ENCODE measurements at places on chromosomes 4 and X.

- DNase-seq: no peak
Observed at GRCh38 chrX:56813318-56813837, 84.3 kb downstream of the NBDY start.

GRCh38 chr4:28508636-28509035, 1648.0 kb downstream of the STIM2 start:
- no peak for DNase-seq

DNA sequence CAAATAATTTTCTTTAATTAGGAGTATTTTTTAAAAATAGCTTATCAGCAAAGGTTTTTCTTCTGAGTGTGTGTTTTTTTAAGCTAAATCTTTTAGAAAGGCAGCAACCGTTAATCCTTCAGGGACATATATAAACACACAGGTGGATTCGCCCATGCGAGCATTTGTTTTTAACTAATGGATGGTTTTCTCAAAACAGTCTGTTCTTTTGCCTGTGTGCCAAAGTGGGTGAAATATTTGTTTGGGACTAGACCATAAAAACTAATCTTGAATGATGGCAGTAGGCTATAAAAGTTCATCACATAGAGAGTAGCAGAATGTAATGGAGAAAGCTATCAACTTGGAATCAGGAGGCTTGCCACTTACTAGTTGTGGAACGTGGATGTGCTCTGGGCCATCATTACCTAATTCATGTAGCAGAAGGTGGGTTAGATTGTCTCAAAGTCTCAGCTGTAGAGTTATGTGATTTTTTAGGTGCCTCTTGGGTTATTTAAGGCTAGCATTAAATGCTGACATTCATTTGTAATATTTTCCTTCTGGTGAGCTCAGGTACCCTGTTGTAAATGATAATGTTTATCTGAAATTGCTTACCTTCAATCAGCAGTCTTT, 7.4 kb upstream of the TAPT1 start:
- DNase-seq: no peak

DNA sequence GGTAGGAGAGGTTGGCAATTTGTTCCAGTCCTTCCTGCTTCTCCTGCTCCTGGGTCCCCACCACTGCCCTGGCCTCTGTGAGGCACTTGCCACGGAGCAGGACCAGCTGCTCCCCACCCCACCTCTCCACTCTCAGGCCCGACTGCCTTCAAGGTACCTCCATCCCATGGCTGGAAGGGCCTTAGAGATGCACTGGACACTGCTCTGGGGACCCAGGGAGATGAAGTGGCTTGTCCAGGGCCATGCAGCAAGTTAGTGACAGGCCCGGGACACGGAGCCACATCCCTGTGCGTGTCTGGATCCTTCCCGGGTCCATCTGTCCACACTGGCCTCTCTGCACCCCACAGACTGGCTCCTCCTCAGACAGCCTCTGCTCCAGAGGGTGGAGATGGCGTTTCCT, 105.3 kb downstream of the CPZ start:
- no peak for DNase-seq

DNA sequence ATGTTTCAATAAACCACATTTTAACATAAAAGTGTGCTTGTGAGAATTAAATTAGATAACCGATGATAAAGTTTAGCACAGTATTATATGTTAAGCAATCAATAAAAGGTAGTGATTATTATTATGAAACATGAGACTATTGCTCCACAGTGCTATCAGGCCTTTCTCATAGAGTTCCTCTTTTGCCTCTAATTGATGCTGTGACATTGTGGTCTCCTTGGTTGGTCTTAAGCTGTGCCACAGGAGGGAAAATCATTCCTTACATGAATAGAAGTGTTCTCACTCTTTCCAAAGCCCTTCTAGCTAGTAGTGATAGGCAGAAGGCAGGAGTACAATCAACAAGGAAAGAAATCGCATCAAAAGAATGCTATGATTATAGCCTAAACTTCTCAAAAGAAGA, 9.2 kb upstream of the PDHA2 start:
- DNase-seq: no peak

- DNase-seq: no peak
Observed at GRCh38 chrX:10769696-10770619, 149.6 kb upstream of the MID1 start.

GRCh38 chr4:156378033-156378665, 424.5 kb upstream of the CTSO start:
- no peak for DNase-seq

- DNase-seq: no peak
Observed at GRCh38 chr4:184409911-184410692, 64.2 kb downstream of the IRF2 start.

- no peak for DNase-seq
Observed at GRCh38 chrX:118861338-118861737, 37.7 kb downstream of the ZCCHC12 start.

- DNase-seq: no peak
Observed at GRCh38 chr4:71860643-71861042, 76.8 kb upstream of the GC start.

DNA sequence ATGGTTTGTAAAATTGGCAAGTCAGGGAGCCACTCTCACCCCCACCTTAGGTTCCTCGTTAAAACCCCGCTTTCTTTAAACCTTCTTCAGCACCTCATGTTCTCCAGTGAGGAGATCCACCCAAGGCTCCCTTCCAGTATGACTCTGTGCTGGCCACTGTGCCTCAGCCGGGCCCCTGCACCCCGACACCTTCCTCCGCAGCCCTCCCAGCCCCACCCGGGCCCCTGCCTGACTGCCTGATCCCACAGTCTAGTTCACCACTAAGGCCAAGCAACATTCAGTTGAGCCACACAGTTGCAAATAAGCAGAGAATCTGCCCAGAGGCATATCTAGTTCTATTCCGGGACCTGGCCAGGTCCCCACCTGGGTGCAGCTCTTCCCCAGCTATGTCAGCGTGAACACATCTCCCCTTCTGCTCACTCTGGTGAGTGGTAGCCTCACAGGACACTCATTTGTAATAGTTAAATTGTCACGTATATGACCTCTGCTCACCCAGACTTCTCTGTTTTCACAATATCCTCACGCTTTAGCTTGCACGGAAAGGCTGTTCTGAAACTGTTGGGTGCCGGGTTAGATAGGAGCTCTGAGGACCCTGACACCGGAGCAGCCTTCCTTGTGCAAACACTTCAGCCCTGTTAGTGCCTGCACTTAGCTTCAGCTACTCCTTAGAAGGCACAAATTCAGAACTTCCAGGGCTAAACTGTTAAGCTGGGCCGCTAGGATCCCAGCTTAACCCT, 146.8 kb downstream of the DCTD start:
- no peak for DNase-seq

GRCh38 chr4:106454581-106454980, 86.0 kb upstream of the GIMD1 start:
- no peak for DNase-seq

DNA sequence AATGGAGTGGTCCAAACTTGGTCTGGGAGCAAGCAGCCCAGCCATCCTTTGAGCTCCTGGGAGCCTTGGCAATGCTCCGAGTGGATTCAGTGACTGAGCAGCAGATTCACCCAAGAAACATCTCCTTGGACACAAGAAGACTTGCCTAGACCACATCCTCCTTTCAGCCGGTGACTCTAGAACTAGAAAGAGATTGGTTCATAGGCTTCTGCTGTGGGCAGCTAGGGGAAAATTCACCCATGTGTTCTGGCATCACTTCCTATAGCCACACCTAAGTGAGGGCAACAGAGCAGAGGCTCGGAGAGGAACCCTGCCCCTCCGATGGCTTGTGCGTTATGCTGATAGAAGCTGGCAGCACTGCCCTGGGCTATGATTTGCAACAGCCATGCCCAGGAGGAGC, 16.0 kb downstream of the ZNF275 start:
- DNase-seq: no peak

DNA sequence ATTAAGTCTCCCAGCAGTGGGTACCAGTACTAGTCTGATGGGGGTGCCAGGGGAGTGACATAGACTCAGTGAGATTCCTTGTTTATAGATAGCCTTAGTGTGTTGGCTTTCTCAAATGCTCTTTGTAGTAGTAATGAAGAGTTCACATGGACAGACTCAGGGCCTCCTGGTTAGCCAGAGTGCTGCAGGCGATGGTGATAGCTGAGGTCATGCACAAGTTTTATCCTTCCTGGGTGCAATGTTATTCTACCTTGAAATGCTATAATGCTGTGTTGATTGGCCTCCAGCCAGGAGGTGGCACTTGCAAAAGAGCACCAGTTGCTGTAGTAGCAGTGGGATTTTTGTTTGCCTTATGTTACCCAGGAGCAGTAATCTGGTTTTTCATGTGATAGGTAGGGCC, 35.5 kb upstream of the ADH4 start:
- no peak for DNase-seq

- no peak for DNase-seq
Observed at GRCh38 chr4:142377342-142378091, 468.6 kb downstream of the INPP4B start.

DNA sequence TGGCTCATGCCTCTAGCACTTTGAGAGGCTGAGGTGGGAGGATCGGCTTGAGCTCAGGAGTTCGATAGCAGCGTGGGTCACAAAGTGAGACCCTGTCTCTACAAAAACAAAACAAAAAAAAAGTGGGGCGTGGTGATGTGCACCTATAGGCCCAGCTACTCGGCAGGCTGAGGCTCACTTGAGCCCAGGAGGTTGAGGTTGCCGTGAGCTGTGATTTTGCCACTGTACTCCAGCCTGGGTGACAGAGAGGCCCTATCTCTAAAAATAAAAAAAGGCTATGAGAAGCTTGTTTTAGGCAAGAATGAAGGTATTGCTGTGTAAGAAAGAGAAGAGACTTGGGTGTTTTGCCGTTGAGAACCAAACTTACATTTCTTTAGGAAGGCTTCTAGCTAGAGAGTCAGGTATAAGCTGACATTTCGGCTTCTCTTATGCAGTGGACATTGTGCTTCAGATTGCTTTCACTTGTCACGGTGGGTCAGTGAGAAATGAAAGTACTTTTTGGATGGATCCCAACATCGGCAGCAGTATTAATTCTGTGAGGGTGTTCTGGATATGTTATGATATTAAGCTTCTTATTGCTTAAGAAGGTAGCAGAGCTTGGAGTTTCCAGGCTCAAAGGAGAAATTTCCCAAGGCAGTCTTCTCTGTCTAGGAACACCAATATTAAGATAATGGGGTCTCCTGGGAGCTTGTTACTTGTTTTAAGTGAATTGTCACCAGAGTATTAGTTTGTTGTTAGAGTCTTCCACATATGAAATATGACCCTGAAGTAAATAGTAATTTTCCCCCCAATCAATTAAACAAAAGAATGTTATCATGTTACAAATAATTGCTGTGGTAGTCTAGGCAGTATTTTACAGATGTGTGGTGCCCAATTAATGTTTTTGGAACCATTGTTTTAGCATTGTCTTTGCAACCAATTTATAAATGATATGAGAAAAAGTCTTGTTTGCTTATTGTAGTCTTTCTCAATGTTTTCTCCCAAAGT, 17.6 kb downstream of the TMEM131L start:
- no peak for DNase-seq

DNA sequence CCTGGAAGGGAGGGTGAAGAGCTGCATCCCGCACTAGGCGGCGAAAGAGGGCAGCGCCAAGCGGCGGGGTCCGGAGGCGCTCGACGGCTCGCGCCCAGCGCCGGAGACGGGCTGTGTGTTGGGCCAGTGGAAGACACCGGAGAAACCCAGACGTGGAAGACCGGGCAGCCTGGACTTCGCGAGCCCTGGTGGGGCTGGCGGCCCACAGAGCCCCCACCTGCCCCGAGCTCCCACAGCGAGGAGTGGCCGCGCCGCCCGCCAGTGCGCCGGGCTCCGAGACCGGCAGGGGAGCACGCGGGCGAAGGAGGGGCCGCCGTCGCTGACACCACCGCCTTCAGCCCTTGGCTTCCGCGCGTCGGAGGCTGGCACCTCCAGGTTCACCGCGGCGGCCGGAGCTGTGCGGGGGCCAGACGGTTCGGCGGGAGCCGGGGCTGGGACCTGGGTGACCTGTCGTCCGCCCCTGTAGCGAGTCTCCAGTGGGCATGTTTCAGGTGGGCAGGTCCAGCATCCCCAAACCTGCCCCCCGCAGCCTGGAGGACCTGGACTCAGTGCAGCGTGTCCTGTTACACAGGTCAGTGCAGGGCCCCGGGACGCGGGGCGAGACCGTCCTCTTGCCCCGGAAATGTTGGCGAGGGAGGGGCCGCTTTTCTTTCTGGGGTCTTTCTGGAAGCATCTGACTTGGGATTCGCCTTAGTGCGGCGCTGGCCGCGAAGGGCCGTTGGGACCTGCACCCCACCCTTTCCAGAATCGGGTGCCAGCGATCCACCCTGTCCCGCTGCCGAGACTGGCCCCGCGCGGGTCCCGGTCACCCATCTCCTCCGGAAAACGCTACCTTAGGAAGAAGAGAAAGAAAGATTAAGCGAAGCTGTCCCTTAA, 9.6 kb upstream of the INTU start:
- DNase-seq: no peak

GRCh38 chr4:145497199-145498149, 15.8 kb downstream of the SMAD1 start:
- no peak for DNase-seq

- no peak for DNase-seq
Observed at GRCh38 chr4:48546336-48546735, 56.3 kb downstream of the ZAR1 start.

- DNase-seq: no peak
Observed at GRCh38 chr4:137819964-137820383, 287.7 kb upstream of the PCDH18 start.

DNA sequence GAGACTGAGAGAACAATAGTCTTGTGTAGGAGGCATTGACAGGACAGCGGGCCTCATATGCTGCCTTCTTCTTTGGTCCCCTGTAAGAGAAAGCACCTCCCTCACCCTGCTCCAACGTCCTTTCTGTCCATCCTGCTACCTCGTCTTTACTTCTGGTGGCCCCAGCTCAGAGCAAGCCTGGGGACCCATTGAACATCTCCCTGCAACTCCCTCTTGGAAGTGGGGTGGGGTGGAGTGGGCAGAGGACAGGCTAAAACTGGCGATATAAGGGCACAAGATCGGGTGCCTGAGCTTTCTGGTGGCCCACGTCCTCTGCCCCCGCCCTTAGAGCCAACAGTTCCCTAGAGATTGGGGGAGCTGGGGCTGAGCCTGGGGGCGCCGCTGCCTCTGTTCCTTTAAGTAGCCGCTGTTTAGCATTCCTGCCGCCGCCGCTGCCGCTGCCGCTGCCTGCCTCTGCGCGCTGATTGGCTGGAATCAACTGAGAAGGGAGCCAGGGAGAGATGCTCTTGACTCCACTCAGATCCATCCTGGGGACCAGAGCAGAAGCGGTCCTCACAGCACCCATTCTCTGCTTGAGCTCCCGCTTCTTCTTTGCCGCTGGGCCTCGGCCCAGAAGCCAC, at the start of gene DLG3:
Gene DLG3, plus strand, starts transcription at position 510 of the 620 bp plus-strand sequence. CDS start 367 bp downstream, outside the sequence.
- no peak for DNase-seq

GRCh38 chr4:128166982-128167381, 105.9 kb downstream of the LARP1B start:
- no peak for DNase-seq

GRCh38 chrX:47174846-47175587, 18.6 kb upstream of the UBA1 start:
- DNase-seq: no peak

DNA sequence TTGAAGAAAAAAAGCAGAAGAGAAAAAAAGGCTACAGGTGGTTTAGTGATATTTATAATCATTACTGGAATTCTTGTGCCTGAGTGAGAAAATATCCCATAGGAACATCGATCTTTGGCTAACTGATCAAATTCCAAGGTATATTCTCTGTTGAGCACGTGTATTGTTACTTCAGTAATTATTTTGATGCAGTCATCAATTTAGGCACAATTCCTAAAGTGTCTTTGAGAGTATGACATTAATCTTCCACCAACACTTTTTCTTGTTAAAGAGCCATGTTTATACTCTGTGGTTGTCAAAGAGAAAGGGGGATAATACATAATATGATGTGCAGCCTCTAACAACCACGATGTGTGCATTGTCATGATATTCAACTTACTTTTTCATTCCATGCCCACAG, 151.1 kb downstream of the TSPAN5 start:
- no peak for DNase-seq

Data from KG1 (cell line).